ENCODE measurements at places on chromosomes 3 and 15.

GRCh38 chr3:134144694-134145093 is 106.0 kb downstream of the RYK start:
- DNase-seq: no peak

- no peak for DNase-seq
These were observed 172.0 kb upstream of the LRRFIP2 start for GRCh38 chr3:37346227-37347005.

GRCh38 chr3:170301405-170301804 is 56.1 kb upstream of the SKIL start:
- DNase-seq: no peak

GRCh38 chr3:10682692-10683091 is 133.3 kb upstream of the SLC6A11 start:
- DNase-seq: no peak

GRCh38 chr3:24812116-24812515 is 317.5 kb upstream of the THRB start:
- DNase-seq: no peak

DNA sequence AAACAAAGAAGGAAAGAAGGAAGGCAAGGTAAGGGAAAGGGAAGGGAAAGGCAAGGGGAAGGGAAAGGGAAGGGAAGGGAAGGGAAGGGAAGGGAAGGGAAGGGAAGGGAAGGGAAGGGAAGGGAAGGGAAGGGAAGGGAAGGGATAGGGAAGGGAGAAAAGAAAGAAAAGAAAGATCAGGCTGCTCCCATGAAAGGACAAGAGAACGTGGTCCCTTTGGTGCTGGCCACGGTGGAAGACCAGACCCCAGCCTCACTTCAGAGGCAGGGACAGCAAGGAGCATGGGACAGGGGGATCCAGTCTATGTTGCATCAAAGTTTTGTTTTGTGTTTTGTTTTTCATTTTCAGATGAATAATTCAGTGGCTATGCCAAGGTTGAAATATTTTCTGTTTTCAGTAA is 111.4 kb upstream of the IGF1R start:
- no peak for DNase-seq

- no peak for DNase-seq
These were observed 56.8 kb downstream of the CCR4 start for GRCh38 chr3:33008282-33008681.

GRCh38 chr3:174398761-174399160 is 460.4 kb upstream of the NAALADL2 start:
- no peak for DNase-seq

DNA sequence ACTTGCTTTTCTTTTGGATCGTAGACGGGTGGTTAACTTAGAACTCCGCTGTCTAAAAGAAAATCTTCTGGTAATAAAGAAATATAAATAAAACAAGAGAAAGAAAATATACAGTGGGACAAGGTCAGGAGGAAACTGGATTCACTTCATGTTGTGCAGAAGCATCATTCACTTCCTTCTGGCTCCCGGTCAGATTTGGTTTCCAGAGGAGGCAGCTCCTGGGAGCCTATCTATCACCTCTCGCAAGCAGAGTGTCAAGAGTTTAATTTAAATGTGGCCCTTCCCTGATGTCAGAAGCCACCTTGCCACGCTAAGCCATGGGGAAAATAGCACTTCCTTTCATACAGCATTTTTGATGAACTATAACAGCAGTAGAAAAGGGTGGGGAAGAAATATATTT is 139.1 kb downstream of the NSMCE3 start:
- DNase-seq: no peak

DNA sequence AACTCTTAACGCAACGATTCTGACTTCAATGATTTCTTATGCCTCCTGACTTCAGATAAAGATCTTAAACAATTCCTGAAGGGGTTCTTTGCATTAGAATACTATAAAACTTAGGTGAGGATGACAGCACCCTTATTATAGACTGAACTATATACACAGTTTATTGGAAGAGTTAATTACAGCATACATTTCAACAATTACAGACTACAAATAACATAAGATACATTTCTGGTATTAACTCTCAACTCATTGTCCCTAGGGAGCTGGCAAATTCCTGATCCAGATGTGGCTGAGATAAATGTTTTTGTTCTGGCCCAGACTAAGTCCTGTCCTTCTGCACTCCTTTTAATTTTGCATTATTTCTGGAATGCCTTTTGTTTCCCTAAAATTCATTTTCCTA is 155.5 kb upstream of the TMC3 start:
- no peak for DNase-seq

DNA sequence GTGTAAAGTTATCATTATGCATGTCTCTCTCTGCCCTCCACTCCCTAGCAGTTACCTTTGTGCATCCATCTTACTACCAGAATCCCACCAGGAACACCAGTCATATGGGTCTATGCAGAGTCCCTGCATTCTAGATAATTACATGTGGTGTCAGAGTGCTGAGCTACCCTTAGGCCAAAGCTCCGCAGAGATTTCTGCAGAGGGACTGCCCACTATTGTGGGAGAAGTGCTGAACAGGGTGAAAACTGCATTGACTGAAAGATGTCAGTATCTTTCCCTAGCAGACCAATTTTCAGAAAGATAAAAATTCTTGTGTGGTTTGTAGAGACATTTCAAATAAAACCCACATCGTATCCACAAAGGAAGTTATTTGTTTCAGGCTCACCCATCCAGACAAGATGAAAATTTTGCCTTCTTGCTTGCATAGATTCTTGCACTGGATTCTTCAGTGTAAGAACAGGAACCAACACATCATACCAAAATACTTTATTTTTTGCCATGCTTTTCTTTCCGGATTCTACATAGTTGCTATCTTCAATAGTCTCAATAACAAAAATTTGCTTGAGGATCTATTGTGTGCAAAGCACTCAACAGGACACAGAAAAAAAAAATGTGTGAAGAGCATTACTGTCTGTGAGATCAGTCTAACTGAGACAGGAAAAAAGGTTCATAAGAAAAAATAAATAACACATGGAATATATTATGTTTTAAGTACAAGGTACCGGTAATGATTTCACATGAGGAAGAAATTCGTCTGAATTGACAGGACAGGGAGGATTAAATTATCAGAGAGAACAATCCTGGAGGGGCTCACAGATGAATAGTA is 32.0 kb upstream of the CCDC80 start:
- DNase-seq: no peak

DNA sequence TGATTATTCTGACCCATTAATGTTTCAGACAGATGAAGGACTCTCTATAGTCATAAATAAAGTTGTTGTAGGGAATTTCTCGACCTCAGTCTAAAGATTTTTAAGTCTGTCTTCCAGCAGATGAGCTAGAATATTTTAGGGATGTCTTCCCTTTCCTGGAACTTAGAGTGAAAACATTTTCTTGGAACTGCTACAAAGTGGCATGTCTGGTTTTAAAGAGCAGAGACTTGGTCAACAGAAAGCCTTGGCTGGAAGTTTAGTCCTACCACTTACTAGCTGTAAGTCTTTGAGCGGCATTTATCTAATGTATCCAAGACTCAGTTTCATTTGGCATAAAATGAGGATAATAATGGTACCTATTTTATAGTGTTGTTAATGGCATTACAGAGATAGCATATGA is 120.0 kb upstream of the TGFBR2 start:
- no peak for DNase-seq

- DNase-seq: no peak
These were observed 52.4 kb downstream of the ONECUT1 start for GRCh38 chr15:52737720-52738119.

GRCh38 chr3:194637066-194637465 is 3.8 kb upstream of the TMEM44 start:
- DNase-seq: no peak

DNA sequence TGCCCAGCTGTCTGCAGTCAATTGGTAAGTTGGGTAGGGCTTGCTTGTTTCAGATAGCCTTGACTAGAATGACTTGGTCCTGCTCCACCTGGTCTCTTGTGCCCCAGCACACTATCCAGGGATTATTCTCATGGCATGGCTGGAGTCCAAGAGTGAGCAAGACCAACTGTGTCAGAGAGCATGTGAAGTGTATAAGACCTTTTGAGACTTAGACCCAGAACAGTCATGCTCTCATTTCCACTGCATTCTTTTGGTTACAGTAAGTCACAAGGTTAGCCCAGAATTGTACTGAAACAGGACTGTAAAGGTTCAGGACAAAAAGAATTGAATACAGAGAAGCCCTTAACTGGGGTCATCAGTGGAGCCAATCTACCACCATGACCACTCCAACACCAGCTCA is 650.8 kb upstream of the ADAMTS9 start:
- no peak for DNase-seq

- DNase-seq: no peak
These were observed 98.9 kb downstream of the DNAJB8 start for GRCh38 chr3:128367761-128368160.

GRCh38 chr3:161851941-161852566 is 355.4 kb downstream of the OTOL1 start:
- no peak for DNase-seq

DNA sequence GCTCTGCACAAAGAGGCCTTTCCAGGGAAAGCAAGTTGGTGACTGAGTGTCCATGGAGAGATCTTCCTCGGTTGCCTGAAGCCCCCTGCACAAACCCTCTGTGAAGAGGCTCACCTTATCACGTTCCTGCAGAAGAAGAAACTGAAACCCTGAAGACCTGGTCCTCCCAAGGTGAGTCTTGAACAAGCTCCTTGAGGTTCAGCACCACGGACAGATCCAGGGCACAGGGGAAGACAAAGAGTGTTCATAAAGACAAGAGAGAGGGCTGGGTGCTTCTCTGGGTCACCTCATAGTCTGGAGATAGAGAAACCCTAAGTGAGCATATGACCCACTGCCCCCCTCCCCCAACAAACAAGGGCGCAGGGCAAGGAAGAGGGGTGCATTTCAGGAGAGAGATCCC is 21.7 kb upstream of the TBC1D21 start:
- peak; percentile 6 for DNase-seq

DNA sequence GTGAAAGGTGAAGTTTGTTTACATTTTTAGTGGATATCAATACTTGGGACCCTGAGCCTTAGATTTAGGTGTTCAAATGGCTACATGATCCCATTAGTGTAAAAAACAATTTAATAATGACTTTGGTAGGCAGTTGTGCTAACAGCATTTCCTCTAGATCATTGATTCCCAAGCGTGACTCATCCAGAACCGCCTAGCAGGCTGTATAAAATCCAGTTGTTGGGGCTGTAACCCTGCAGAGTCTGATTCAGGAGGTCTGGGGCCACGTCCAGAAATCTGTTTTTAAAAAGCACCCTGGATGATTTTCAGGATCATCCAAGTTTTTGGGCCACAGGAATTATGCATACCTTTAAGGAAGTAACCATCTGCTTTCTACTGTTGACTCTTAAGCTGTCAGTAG is 156.4 kb downstream of the TP63 start:
- DNase-seq: no peak

All from effector CD4-positive, alpha-beta T cell (primary cell).